ENCODE measurements at places on chromosomes 6 and 20.

- no peak for DNase-seq
Measured at GRCh38 chr20:34473262-34473883, 42.8 kb upstream of the DYNLRB1 start.

DNA sequence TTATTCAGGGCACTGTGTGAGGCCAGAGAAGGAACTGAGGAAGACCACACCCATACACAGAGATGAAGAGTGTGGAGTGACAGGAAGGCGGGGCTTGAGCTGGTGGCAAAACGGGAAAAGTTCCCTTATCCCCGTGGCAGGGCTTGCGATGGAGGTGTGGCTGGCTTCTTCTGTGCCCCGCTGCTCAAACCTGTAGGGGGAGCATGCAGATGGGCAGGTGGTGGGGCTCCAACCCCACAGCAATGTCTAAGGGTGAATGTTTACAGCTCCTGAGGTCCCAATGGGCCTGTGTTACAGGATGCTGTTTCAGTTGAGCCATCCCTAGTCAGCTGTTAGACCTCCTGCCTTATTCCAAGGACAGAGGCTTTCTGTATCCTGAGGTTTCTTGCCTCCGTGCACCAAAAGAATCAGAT, 105.9 kb downstream of the LY86 start:
- DNase-seq: no peak

GRCh38 chr6:72579865-72580264, 42.0 kb upstream of the KCNQ5 start:
- DNase-seq: no peak

DNA sequence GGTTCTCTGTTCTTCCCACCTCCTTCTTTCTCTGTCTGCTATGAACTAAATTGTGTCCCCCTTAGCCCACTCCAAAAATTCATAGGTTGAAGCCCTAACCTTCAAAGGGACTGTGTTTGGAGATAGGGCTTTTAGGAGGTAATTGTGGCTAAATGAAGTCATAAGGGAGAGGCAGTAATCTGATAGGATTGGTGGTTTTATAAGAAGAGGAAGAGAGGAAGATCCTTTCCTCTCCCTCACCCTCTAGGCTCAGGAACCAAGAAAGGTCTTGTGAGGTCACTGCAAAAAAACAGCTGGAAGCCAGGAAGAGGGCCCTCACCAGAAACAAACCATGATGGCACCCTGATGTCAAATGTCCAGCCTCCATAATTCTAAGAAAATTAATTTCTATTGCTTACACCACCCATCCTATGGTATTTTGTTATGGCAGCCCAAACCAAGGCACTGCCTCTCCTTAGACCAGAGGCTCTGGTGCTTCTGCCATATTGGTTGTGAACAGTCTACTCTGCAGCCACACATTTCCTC, 135.1 kb upstream of the COL21A1 start:
- no peak for DNase-seq

GRCh38 chr6:122495612-122496011, 24.0 kb upstream of the SERINC1 start:
- no peak for DNase-seq

GRCh38 chr6:17474289-17474688, 80.9 kb downstream of the CAP2 start:
- DNase-seq: no peak

DNA sequence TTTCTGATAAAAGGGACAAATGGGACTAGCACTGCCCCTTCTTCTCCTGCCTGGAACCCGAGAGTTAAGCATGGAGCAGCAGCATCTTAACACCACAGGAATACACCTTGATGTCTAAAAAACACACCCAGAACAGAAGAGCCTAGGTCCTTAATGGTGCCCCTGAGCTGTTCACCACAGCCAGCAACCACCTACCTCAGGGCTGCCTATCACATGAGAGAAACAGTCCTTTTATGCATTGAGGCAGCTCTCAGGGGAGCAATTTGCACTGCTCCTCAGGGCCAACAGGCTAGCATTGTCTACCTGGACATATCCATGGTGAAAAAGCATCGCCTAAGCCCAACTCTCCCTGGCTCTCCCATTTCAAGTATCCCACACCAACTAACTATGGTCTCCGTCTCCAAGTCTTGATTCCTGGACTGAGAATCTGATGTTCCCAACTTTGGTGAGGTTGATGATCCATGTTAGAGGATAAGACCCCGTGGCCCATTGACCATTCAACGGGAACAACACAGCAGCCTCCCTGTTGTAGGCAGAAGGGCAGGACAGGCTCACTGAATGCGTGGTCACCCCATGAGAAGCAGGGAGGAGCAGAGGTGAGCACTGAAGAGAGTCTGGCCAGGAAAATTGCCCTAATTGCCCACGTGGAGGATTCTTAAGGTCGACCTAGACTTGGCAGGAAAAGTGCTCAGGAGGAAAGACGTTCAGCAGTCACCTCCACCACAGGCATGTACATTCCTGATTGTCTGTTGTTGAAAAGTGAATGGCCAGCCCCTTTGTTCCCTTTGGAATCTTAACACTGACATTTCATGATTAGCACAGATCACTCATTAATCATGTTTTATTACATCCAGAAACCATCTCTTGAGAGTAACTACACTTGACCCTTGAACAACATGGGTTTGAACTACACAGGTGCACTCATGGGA, 4.2 kb upstream of the APMAP start:
- DNase-seq: no peak

- no peak for DNase-seq
Measured at GRCh38 chr6:53530346-53530745, 14.6 kb downstream of the GCLC start.

GRCh38 chr20:31572042-31572700, 32.9 kb upstream of the ID1 start:
- no peak for DNase-seq

- no peak for DNase-seq
Measured at GRCh38 chr20:56626367-56627121, 2.6 kb upstream of the TFAP2C start.

- DNase-seq: no peak
Measured at GRCh38 chr20:15890407-15890982, 682.8 kb downstream of the KIF16B start.

All from RKO (cell line).